SJCRH30 (cell line): ENCODE measurements at places on chromosomes 1 and 21. TPM values are rescaled to one million over a fixed set of nuclear protein-coding genes. Genes with fewer than 3 reads are reported as not detected.

GRCh38 chr1:47532921-47533792, 95.3 kb downstream of the FOXD2 start:
- peak overlapping the region; percentile 51 for H3K4me3 ChIP-seq
- peak; percentile 98 for DNase-seq

GRCh38 chr1:165536016-165536415, 7.8 kb upstream of the LRRC52 start:
- no peaks in the 10 kb centered on the region for H3K36me3 ChIP-seq
- no peaks in the 10 kb centered on the region for H3K27me3 ChIP-seq
- no peak overlapping the region for H3K27ac ChIP-seq
- H3K4me3 ChIP-seq, result no peak overlapping the region
- peaks cover 19% of the 10 kb centered on the region for H3K4me1 ChIP-seq
- no peak for DNase-seq

DNA sequence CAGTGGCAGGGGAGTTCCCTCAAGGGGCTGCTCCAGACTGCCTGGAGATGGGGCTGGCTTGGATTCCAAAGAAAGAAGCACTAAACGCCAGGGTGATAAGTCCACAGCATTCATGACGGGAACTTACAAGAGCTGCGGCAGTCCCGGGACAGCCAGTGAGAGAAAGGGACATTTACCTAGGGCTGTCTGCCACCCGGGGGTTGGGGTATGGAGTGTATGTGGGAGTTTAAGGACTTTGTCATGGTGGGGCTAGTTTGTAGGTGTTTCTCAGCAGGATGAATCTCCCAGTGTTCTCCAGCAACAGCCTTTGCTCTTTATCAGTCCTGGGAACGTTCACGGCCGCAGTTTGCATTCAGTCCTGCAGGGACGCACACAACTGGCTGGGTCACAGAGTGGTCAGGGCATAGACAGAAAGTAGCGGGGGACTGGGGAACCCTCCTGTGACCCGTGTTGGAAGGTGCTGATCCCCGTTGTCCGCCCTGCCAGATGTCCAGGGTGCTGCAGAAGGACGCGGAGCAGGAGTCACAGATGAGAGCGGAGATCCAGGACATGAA, 41.4 kb upstream of the HMGN1 start:
- no peak for DNase-seq
- no peak overlapping the region for H3K4me3 ChIP-seq

DNA sequence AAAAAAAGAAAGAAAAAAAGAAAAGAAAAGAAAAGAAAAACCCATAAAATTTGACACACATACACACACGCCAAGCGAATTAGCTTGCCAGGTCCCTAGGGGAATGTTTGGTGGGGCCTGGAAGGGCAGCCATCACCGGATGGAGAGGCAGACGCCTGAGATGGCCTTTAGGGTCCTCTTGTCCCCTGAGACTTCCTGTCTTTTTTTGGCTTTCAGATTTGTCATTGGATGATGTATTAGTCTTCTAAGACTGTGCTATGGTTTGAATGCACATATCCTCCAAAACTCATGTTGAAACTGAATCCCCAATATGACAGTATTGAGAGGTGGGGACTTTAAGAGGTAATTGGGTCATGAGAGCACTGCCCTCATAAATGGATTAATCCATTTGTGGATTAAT, 211.8 kb downstream of the TOMM20 start:
- no peak for DNase-seq
- H3K27ac ChIP-seq, result no peak overlapping the region
- no peaks in the 10 kb centered on the region for H3K36me3 ChIP-seq
- no peaks in the 10 kb centered on the region for H3K27me3 ChIP-seq

DNA sequence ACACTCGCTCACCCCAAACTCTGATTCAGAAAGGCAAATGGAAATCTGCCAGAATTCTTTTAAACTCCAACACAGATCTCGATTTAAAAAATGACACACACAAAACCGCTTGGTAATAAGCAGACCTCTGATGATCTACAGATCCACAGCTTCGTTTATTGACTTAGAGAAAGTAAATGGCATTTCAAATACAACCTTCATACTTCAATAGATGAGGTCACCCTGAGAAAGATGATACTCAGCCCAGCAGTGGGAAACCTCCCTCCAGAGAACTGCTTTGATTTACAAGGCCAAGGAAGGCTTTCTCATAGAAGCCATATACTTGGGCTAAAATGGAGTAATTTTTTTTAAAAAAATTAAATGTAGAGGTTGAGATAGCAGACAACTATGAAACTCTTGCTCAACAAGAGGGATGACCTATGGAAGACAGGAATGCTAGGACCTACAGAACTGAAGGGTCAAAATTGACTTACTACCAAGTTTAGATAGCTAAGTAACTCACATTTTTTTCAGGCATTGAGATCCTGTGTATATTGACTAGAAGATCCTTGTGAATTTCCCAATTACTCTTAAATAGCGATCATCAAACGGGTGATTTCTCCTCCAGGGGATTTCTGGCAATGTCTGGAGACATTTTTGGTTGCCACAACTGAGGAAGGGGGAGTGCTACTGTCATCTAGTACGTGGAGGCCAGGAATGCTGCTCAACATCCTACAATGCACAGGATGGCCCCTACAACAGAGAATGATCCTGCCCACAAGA, 143.9 kb downstream of the CLIC6 start:
- H3K4me1 ChIP-seq, result peaks cover 24% of the 10 kb centered on the region
- H3K27me3 ChIP-seq, result no peaks in the 10 kb centered on the region
- H3K4me3 ChIP-seq, result no peak overlapping the region
- H3K27ac ChIP-seq, result no peak overlapping the region
- DNase-seq, result peak; percentile 35

DNA sequence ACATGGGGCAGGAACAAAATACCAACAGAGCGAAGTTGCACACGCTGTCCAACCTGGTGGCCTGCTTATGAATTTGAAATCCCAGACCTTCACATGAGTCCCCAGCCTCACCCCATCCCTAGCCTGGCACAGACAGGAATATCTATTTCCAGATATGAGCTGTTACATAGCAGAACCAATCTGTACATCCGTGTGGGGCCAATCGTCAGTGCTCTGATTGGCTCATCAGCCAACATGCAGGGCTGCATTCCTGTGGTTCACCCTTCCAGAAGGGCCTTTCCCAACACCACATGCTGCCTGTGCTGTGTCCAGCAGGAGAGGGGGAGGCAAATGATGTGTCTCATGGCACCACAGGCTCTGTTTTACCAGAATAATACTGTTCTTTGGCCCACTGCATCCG, 31.3 kb downstream of the CCN1 start:
- H3K4me3 ChIP-seq, result no peak overlapping the region
- peak; percentile 91 for DNase-seq
- H3K27me3 ChIP-seq, result no peaks in the 10 kb centered on the region

DNA sequence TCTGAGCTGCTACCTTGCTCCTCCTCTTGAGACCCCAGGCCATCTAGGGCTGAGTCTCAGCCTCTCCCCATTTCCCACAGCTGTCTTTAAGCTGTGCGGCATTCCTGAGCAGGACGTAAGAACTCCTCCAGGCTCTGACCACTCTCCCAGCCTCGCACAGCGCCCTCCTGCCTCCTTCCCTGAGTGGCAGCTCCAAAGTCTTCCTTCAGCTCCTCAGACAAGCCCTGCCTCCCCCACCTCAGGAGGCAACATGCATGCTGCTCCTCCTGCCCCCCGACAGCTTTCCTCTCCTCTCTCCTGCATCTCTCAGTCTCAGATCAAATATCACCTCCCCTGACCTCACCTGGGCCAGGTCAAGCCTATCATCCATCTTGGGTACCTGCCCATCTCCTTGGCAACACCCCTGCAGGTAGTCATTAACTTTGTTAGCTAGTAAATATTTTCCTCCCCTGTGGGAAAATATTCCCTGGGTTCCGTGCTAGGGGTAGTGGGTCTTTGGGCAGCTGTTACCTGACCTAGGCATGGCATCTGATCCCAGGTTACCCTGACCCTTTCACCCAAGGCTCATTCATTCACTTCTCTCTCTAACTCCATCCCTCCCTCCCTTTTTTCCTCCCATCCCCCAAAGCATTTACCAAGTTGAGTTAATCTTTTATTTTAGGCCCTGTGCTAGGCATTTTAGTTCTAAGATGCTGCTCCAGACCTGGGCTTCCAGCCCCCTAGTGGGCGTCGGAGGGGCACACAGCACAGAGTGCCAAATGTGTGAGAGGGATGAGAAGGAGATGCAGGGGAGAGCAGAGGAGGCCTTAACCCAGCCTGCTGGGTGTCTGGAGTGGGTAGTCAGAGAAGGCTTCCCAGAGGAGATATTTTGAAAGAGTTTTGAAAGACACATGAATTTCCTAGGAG, 419.9 kb downstream of the PTPRU start:
- H3K27me3 ChIP-seq, result no peaks in the 10 kb centered on the region
- no peak overlapping the region for H3K4me3 ChIP-seq
- H3K27ac ChIP-seq, result no peak overlapping the region
- no peaks in the 10 kb centered on the region for H3K36me3 ChIP-seq
- H3K4me1 ChIP-seq, result no peaks in the 10 kb centered on the region

- no peak for DNase-seq
- H3K4me1 ChIP-seq, result no peaks in the 10 kb centered on the region
- no peaks in the 10 kb centered on the region for H3K36me3 ChIP-seq
- no peak overlapping the region for H3K27ac ChIP-seq
- H3K27me3 ChIP-seq, result peaks cover 11% of the 10 kb centered on the region
These were observed 421.3 kb downstream of the NPHP4 start for GRCh38 chr1:5570931-5571330.

DNA sequence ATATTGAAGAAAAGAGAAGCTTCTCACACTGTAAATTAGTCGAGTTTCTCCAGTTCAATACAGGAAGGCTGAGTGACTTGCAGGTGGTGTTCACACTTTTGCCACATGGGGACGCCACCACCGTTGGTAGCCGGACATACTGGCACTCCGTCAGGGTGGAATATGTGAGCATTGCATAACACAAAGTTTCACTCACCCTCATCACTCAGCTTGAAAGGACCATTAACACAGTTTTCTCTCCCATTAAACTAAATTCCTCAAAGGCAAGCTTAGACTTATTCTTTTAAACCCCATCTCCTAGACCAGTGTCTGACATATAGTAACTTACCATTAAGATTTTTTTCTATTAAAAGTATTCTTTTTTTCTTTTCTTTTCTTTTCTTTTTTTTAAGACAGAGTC, 105.3 kb upstream of the SERBP1 start:
- H3K4me1 ChIP-seq, result peaks cover 28% of the 10 kb centered on the region
- no peak overlapping the region for H3K4me3 ChIP-seq
- H3K27me3 ChIP-seq, result no peaks in the 10 kb centered on the region
- no peak overlapping the region; the same call in 1 of the 2 replicates for H3K27ac ChIP-seq
- DNase-seq, result peak; percentile 91

DNA sequence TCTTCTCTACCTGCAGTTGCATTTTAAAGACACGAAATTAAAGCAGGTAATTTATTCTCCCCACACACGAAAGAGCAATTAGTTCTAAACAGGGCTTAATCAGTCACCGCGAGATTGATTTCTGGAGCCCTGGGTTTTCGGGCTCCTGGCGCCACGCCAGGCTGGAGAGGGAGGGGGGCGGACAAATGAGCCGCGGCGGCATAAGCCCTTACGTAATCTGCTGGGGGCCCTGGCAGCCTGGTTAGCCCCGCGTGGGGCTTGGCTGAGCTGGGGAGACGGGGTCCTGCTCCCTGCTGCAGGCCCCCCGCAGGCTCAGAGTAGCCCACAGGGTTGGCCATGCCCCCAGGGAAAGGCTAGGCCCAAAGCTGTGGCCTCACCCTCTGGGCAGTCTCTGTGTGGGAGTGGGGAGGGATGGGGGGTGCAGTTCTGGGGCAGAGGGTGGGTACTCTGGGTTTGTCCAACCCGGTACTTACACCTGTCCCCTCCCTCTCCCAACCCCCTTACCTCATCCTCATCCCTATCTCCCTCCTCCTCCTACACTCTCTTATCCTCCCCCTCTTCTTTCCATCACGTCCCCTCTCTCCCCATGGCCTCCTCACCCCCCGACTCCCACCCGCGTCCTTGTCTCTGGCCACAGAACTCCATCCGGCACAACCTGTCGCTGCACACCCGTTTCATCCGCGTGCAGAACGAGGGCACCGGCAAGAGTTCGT, 19.9 kb downstream of the FOXO6 start:
- DNase-seq, result peak; percentile 84
- no peak overlapping the region for H3K4me3 ChIP-seq
- peaks cover 30% of the 10 kb centered on the region for H3K4me1 ChIP-seq
- peak overlapping the region; percentile 23; the same call in 1 of the 2 replicates for H3K27ac ChIP-seq
- peaks cover 7% of the 10 kb centered on the region for H3K36me3 ChIP-seq
- H3K27me3 ChIP-seq, result no peaks in the 10 kb centered on the region

- no peak overlapping the region for H3K4me3 ChIP-seq
- H3K4me1 ChIP-seq, result no peaks in the 10 kb centered on the region
- no peak for DNase-seq
These were observed 22.8 kb downstream of the ERG start for GRCh38 chr21:38475519-38475918.

DNA sequence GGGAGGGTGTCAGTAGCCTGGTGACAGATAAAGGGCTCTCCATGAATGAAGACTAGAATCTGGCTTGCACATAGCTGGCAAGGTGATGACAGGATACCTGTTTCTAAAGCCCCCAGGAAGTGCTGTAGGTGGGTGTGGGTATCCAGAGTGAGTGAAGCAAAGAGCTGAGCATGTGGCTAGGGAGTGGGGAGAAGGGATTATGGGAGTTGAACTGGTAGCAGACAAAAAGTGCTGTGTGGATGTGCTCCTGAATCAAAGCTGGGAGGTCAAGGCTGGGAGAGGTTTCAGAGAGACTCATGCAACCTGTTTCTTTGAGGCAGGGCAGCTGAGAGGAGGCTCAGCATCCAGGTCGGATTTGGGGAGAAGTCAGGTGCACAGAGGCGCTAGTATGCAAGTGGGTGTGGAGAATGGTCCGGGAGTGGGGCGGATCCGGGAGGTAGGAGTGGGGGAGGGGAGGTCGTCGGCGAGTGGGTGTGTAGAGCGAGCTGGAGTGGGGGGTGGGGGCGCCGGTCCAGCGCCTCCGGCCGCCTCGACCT, 600 bp downstream of the ASTN1 start:
- H3K27ac ChIP-seq, result no peak overlapping the region
- DNase-seq, result no peak
- no peak overlapping the region for H3K4me3 ChIP-seq
- no peaks in the 10 kb centered on the region for H3K27me3 ChIP-seq

GRCh38 chr1:202192770-202193613, 607 bp upstream of the LGR6 start:
- no peak overlapping the region for H3K27ac ChIP-seq
- no peak overlapping the region for H3K4me3 ChIP-seq
- H3K4me1 ChIP-seq, result no peaks in the 10 kb centered on the region
- DNase-seq, result peak; percentile 78

Gene C1QC
- not detected in 2 replicates for total RNA-seq

Gene ITLN2
- total RNA-seq, result not detected in 2 replicates

Gene PIK3C2B
- 2.4 and 3.6 TPM in 2 replicates for total RNA-seq

Gene C1orf94
- 5.7 and 6.9 TPM in 2 replicates for total RNA-seq

Gene BCL2L15
- 0.18 and 1.2 TPM in 2 replicates for total RNA-seq

Gene E2F2
- total RNA-seq, result 33.5 and 43.2 TPM in 2 replicates

Gene TIE1
- total RNA-seq, result 0.61 and 1.5 TPM in 2 replicates
